ENCODE measurements at places on chromosomes 6 and 20.

- no peak for DNase-seq
These were observed 2.9 kb downstream of the TFAP2B start for GRCh38 chr6:50821441-50822077.

- DNase-seq = no peak
These were observed 54.9 kb downstream of the TCP11 start for GRCh38 chr6:35086282-35086632.

DNA sequence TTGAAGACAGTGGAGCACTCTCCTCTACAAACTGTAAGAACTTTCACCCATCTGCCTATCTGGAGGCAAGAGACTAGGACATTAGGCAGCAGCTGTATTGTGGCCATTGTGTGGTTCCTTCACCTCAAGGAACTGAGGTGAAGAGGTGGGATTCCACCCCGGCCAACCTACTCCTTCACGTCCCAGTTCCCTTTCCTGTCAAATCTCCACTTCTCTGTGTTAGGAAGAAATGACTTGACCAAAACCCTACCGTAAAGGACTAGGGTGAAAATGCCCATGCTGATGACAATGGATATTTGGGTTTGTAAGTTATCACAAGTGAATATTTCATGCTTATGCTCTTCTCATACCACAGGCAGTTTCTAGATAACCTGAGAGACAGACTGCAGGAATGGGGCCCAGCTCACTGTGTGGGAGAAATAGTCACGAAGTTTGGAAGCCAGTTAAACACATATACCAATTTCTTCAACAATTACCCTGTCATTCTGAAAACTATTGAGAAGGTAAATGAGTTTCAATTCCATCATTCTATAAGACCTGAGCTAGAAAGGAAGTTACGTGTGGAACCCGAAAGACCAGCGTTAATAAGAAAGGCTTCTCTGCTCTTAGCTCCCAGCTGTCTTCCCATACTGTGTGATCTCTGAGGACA is 86.6 kb downstream of the ECT2L start:
- no peak for DNase-seq

DNA sequence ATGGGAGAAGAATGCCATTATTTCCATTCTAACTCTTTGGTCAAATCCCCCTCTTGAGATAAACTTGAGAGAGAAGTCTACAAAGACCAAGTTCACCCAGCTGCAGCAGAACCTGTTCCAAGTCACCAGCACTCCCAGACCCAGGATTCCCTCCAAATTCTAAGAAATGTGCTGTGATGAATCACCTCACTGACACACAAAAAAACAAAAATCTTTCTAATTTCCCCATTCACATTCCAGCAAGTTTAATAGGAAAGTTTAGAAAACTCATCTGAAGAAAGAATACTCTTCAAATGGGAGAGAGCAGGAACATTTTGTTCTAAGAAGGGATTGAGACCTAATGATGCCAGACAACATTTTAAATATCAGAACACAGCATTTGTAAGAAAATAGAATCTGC is 213.6 kb upstream of the PLCB4 start:
- no peak for DNase-seq

DNA sequence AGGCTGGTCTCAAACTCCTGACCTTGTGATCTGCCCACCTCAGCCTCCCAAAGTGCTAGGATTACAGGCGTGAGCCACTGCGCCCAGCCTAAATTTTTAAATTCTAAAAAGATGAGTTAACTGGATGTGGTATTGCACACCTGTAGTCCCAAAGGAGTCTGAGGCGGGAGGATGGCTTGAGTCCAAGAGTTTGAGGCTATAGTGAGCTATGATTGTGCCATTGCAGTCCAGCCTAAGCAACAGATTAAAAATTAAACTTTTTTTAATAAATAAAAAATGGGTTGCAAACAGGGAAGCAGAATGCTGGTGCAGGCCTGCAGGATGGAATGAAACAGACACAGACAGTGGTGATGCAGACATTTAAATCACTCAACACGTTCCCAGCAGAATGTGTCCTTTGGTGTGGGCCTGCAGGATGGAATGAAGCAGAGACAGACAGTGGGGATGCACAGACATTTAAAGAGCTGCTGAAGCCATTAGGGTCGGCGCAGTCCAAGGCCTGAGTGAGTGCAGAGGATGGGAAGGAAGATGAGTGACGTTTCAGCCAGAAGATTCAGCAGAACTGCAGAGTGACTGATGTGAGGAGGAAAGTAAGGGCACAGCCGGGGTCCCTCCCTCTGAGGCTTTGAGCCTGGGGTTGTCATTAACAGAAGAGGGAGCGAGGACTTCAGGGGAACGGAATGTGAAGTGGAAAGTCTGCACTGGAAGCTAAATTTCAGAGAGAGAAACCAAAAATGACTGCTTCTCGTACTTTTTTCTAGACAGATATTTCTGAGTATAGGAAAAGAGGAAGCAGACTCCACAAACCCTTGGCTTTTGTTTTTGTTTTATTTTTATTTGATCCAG is 117.5 kb downstream of the RIN2 start:
- DNase-seq = no peak

Data from activated CD4-positive, alpha-beta T cell treated with anti-CD3 and anti-CD28 coated beads, Interleukin-2, amount 10 ng/mL, durations not matched to agents 24 days and 14 days (primary cell).